Activated naive CD4-positive, alpha-beta T cell (primary cell): ENCODE measurements at places on chromosomes 3 and 15.

GRCh38 chr3:151011427-151011826, 38.9 kb upstream of the CLRN1 start:
- no peak for DNase-seq

GRCh38 chr3:90005281-90005847, 897.9 kb downstream of the EPHA3 start:
- DNase-seq: no peak

GRCh38 chr3:46076606-46077005, 49.3 kb upstream of the XCR1 start:
- no peak for DNase-seq

DNA sequence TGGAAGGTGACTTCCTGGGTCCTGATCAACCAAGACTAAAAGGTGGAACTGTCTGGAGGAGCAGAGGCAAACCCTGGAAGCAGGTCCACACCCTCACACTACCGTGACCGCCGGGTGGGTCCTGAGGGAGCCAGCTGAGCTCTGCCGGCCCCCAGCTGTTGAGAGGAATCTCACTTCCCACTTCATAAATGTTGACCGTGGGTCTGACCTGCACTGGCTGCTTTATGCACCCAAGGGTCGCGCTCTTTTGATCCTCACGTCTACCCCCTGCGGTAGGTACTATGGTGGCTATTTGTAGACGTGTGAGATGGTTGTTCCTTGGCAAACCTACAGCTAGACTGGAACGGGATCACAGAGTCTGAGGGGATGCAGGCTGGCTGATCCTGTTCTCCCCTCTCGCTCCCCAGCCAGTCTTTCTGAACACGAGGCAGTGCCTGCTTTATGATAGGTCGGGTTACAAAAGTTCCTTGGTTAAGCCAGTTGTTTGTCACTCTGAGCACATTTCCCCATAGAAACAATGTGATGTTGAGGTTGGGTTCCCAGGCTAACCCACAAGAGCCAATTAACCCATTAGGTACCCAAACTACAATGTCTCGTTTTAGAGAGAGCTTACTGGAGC, 113.0 kb upstream of the ETV5 start:
- DNase-seq: no peak

- DNase-seq: no peak
Observed at GRCh38 chr3:140247775-140248174, 312.8 kb downstream of the CLSTN2 start.

- DNase-seq: no peak
Observed at GRCh38 chr3:51373658-51374421, 11.3 kb upstream of the MANF start.
